Lower leg skin (tissue), 4 donors: ENCODE measurements at places on chromosomes 16 and 17.

- peak; percentile 15 for DNase-seq
Observed at GRCh38 chr17:2563061-2563460, 30.4 kb upstream of the PAFAH1B1 start.

- DNase-seq, result peak; percentile 69
Observed at GRCh38 chr17:82218349-82219075, 5.9 kb upstream of the CCDC57 start.

GRCh38 chr16:74729783-74730683 is 29.4 kb upstream of the MLKL start:
- DNase-seq, result peak; percentile 43

DNA sequence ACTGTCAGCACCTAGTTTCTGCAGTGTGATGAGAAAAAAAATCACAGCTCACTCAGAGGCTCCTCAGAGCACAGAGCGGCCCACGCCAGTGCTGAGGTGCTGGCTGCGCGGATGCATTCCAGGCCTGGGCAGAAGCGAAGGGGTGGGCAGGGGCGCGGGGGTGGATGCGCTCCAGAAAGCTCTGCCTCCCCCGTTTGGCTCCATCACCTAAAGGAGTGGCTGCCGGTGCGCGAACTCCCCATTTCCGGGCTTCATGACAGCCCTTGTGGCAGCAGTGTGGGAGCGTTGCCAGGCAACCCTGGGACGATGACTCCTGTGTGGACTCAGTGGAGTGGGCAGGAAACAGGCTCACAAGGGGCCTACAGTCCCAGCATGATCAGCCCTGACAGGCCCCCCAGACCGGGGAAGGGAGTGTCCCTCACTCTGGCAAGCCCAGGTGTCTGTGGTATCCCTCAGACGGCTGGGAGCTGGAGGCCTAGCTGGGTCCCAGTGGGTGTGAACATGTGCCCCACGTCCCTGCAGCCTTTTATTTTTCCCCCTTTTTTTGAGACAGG is 32.8 kb upstream of the NUDT16L1 start:
- DNase-seq, result no peak

GRCh38 chr16:82522026-82522425 is 104.7 kb upstream of the CDH13 start:
- no peak for DNase-seq

- DNase-seq, result no peak
Observed at GRCh38 chr16:69903865-69904415, 47.2 kb upstream of the CLEC18A start.

DNA sequence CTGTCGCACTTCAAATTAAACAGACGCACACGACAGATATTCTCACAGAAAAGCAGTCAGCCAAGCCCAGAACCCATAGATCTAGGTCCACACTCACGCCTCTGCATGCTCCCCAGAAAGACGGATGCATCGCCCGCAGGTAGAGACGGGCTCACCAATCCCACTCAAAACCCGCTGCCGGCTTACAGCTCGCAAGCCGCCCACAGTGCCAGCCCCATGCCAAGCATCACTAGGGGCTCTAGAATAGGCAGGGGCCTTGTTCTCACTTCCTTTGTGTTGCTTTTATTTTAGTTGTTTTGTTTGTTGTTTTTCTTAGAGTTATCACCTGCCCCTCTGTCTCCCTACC is 336 bp upstream of the BMERB1 start:
- no peak for DNase-seq

- DNase-seq, result peak; percentile 71
Observed at GRCh38 chr16:85563515-85564276, 49.4 kb upstream of the GSE1 start.

DNA sequence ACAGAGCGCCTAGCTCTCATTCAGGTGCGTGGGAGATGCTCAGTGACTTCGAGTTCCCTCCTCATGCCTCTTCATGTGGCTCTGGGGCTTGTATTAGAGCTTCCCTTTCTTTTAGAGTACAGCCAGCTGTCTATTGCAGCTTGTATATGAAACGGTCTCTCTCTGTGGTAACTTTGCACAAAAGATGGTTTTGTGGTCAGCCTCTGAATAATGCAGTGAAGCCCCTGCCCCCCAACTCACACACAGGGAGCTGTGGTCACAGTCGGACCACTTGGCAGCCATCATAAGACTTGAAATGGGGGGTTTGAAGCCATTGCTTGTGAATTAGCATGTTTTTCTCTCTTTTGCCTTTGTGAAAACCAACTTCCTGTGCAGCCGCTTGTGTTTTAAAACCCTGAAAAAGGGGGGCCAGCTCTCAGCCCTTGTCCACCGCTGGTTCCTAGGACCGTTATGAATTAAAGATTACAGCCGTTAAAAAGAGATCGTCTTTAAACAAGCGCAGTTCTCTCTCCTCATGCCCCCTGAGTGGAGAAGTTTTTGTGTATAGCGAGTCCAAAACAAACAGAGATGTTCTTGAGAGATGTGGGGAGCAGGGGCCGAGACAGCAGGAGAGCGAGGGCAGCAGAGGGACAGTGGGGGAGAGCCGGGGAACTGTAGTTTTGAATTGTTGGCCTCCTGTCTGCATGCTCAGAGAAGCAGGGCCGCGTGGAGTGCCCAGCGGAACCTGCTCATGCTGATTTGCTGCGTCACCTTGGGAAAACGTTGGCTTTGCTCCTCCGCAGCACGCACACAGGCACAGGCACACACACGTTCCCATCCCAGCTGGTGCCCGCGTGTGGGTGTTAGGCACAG is 199.0 kb downstream of the MSI2 start:
- no peak for DNase-seq

- no peak for DNase-seq
Observed at GRCh38 chr17:76843703-76844484, 24.3 kb upstream of the MGAT5B start.

DNA sequence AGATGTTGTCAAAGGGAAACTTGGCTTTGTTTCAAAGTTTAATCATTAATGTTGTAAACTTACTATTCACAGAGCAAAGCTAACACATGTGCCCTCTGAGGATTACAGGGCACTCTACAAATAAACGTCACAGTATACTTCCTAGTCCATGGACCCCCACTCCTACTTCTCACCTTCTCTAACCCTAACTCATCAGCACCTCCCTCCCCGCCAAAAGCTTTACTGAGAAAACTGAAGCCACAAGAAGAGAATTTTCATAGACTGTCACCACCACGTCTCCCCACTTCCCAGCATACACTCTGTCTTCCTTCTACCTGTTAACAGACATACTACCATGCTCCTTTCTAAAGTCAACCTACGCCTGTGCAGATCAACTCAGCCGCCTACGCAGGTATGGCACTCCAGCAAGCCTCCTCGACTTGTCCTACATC is 29.0 kb downstream of the HELZ start:
- DNase-seq, result no peak

DNA sequence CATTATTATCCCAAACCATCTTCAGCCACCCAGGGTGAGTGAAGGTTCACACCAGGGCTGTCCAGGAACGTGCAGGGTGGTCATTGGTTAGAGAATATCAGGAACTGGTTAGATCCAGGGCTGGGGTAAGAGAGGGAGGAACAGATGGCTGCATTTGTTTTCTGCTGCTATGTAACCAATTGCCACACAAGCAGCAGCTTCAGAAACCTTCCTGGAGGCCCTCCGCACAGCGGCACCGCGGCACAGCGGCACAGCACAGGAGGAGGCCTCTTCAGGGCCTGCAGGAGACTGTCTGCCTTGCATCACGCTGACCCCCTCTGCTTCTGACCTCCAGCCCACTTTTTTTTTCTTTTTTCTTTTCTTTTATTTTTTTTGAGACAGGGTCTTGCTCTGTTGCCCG is 86.1 kb downstream of the KCNJ12 start:
- DNase-seq, result no peak

GRCh38 chr17:76502341-76503211 is 1.4 kb upstream of the RHBDF2 start:
- no peak for DNase-seq

- DNase-seq, result no peak
Observed at GRCh38 chr16:53991754-53992378, 287.9 kb downstream of the FTO start.

DNA sequence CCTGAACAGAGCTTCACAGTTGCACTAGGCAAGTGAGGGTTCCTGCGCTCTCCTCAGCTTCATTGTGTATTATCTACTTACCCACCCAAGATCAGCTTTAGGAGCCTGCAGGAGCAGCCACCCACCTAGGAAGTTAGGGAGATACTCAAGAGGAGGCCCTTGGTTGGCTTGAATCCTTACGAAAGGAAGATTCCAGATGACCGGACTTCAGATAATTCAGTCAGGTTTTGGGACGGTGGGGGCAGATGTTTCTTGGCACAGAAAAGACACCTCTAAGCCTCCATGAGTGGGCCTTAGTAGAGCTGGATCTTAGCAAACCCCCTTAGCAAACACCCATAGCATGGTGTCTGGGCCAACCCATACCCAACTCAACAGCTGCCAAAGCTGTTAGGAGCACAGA is 2.4 kb upstream of the CBFB start:
- no peak for DNase-seq

- DNase-seq, result no peak
Observed at GRCh38 chr16:81879625-81880024, 100.5 kb downstream of the PLCG2 start.

- no peak for DNase-seq
Observed at GRCh38 chr16:53034306-53034705, 18.4 kb downstream of the CHD9NB start.

GRCh38 chr17:37043201-37043600 is 94.4 kb downstream of the AATF start:
- DNase-seq, result no peak

- no peak for DNase-seq
Observed at GRCh38 chr17:77205396-77206125, 64.8 kb downstream of the SEC14L1 start.

- no peak for DNase-seq
Observed at GRCh38 chr16:3575491-3575890, 1.7 kb downstream of the NLRC3 start.

DNA sequence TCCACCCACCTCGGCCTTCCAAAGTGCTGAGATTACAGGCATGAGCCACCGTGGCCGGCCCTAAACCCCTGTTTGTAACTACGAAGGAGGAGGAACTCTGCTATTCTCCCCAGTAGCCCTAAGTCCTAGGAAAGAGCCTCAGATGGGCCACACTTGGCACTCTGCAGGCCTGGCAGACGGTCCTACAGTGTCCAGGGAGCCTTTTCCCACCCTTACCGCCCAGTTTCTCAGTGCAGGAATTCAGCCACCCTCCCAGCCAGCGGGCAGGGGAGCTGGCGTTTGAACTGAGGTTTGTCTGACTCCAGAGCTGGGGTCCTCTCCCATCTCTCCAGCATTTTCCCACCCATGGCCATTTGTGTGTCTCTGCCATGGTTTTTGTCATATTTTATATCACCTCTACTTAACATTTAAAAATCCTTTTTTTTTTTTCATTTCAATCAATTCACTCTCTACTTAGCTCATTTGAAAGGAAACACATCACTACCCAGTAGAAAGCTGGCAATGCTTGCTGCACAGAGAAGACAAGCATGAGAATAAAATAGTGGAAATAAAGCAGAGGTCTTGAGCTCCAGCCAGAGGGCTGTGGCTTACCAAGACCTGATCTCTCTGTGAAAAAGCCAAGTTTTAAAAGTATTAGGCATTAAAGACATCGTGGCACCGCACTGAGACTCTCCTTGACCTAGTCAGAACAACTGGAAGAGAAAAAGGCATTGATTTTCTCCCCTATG is 34.9 kb downstream of the BCO1 start:
- no peak for DNase-seq

DNA sequence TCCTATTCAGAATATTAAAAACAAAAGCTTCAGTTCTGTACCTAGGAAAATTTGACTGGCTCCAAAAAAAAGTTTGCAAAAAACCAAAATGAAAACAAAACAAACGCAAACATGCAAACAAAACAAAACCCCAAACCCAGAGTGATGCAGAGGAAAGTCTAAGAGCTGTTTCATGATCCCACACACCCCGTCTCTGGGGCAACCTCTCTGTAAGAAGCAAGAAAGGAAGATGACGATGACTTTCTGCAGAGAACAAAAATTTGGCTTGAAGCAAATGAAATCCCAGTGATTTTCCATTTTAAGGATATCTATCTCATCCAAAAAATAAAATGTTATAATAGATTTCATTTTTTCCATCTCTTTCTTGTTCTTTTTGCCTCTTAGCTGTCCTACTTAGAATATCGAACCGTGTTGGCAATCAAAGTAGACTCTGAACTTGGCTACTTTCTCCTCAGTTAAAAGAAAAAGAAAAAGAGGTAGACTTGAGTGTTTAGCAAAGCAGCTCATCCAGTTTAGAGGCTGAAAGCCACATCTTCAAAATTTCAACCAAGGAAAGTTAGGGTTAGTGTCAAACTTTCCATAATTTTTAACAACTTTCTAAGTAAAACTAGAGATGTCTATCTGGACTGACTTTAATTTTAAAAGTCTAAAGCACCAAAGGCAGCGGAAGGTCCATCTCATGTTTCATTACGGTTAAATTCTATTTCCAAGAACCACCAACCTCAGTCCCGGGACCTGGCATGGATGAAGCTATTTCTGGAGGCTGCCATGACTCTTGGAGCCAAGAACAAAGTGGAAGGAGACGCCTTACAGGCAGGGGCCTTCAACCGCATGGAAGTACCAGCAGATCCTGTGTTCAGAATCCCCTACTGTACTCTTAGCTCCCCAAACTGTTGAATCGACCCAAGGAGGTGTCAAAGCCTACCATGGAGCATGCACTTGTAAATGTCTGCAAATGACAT is 180.8 kb downstream of the XYLT1 start:
- DNase-seq, result no peak

DNA sequence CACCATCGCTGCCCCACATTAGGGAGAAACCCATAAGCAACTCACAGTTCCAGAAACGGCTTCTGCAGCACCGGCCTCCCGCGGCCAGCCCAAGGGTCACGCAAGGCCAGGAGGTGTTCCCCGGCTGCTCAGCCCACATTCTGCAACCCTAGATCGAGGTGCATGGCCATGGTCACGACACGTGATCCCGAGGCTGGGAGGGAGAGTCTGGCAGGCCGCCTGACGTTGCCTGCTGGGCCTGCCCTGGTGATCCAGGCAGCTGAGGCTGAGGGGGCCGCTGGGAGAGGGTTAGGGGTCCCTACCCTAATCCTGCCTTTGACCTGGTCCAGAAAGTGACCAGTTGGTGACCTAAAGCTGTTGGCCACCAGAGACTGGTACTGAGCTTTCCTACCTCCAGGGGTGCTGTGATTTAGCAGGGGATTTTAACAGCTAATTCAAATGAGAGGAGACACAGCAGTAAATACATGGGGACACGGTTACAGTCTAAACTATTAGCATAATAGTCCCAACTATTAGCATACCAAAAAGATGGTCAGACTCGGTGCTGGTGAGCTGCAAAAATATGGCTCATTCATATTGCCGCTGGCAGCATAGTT is 97.4 kb upstream of the CIBAR2 start:
- no peak for DNase-seq
